Right lung (tissue), 10 donors: ENCODE measurements at places on chromosomes 12 and 14. TPM values are rescaled to one million over a fixed set of nuclear protein-coding genes. Genes with fewer than 3 reads are reported as not detected.

- no peak for DNase-seq
Observed at GRCh38 chr14:24844011-24844410, 205.9 kb downstream of the STXBP6 start.

DNA sequence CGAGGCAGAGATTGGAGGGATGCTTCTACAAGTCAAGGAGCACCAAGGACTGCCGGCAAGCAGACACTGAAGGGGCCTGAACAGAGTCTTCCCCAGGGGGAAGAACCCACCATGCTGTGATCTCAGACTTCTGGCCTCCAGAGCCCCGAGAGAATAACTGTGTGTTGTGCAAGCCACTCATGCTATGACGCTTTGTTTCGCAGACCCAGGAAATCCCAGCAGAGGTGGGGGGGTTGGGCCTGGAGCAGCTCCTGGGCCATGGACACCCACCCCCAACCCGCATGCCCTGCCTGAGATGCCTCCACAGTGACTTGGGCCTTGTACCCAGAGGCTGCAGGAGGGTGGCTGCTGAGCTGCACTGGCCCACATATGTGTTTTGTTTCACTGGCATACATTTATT is 31.2 kb downstream of the ARL6IP4 start:
- no peak for DNase-seq

DNA sequence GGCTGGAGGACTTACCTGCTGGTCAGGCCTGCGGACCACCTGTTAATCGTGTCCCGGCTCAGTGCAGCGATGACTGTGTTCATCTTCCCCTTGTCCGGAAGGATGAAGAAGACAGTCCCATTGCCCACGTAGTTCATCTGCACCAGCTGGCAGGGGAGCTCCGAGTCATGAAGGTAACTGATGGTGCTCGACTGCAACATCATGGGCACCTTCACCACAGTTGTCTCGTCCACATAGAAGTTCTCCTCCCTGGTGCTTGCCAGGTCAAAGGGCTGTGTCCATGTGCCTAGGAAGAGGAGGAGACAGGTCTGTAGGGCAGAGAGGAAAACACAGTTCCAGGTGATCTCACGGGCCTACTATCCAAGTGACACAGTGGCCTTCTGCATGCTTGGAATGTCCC is 13.4 kb downstream of the SERPINA6 start:
- no peak for DNase-seq

GRCh38 chr12:104285740-104286515 is 17.6 kb upstream of the EID3 start:
- DNase-seq = no peak

DNA sequence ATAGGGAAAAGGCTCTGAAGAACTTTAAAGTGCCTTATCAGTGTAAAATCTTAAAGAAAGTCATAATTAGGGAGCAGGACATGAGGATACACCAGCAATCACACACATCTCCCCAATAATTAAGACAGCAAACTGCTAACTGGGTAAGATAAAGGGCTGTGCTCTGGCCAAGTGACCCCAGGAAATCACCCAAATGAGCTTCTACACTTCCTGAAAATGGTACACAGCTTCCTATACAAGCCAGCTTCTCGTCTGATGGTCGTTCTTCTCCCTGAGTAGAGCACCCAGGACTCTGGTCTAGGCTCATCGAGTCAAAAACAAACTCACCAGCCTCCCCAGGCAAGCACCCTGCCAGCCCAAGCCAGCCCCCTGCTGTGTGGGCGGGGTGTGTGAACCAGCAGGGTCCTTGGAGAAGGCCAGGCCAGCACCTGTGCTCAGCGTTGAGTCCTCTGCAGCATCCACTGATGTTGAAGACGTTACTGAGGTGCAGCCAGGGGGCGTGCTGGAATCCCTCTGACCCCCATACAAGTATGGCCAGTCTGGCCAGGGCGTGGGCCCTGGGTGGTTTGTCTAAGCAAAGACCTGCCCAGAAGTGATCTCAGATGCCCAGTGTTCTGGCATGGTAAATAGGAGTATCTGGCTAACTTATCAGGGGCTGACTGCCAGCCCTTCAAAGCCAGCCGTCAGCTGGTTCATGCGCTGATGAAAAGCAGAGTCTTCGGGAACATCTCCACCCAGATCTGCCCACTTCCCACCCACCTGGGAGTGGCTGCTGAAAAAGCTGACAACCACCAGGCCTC is 41.4 kb downstream of the ACTN1 start:
- DNase-seq = no peak

DNA sequence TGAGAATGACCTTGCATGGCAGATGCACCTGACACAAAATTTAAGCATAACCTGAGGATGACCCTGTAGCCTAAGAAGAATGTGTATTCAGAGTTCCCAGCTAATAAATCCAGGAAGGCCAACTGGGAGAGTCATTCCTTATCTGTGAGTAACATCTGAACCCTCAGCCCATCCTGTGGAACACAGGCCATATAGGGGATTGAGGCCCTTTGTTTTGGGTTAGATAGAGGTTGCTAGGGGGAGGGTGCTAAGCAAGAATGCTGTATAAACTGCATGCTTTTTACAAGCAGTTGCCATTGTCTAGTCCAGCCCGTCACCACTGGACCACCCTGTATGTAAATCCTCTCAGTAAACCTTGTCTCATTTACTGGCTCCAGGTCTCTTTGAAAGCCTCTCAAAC is 77.0 kb downstream of the BICD1 start:
- DNase-seq = no peak

- DNase-seq = no peak
Observed at GRCh38 chr14:80587096-80587724, 354.3 kb downstream of the CEP128 start.

DNA sequence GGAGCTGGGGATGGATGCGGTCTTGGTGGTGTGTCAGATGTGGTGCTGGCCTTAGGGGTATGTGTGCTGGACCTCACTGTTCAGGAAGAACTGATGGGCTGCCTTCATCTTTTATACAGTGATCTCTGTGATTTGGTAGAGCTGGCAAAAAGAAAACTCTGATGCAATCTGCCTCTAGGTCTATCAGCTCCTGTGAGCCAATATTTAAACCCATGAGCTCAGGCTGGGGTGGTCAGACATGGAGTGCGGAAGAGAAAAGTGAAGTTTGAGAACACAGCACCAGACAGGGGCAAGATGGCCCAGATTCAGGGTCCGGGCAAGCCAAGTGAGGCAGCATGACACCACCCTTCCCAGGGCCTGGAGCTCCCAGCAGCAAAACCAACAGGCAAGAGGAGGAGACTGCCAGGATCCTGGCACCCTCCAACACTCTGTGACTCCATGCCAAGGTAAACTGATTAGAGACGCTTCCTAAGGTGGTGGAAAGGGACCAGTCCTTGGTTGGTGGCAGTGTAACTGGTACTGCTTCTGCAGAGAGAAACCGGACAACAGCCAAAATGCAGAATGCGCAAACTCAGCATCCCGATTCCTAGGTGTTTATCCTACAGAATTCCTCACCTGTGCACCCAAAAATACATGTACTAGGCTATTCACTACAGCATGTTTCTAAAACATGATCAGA is 82.3 kb downstream of the CHGA start:
- no peak for DNase-seq

- DNase-seq = no peak
Observed at GRCh38 chr14:68264260-68264569, 444.6 kb downstream of the RAD51B start.

DNA sequence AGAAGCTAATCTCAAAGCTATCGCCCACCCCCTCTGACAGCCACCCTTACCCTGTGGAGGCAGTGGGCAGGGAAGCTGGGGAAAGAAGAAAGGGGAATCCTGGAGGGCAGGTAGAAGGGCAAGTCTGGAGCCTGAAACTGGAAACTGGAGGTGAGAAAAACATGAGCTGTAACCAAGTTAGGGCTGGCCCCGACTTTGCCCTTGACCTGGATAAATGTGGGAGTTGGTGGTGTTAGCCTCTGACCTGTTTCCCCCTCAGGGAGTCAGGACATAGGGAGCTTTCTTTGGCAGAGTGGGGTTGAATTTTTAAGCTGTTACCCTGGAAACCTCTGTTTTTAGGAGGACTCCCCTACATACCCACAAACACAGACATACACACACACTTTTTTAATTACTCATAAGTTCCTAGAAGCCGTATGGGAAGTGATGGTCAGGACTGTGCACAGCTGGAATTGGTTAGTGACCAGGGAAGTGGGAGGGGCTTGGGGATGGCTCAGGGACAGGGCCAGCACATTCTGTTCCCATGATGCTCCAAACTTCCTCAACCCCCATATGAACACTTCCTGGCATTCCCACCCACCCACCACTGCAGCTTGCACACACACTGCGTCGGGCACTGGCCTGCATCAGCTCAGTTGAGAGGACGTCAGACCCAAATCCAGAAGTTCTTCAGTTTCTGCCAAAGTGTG is 5.0 kb upstream of the MMP19 start:
- DNase-seq = peak; percentile 86

GRCh38 chr14:73788317-73788598 is 63.4 kb upstream of the PTGR2 start:
- DNase-seq = no peak

- DNase-seq = no peak
Observed at GRCh38 chr14:25753130-25753529, 703.2 kb upstream of the STXBP6 start.

- DNase-seq = no peak
Observed at GRCh38 chr12:10165421-10165820, 6.5 kb downstream of the OLR1 start.

DNA sequence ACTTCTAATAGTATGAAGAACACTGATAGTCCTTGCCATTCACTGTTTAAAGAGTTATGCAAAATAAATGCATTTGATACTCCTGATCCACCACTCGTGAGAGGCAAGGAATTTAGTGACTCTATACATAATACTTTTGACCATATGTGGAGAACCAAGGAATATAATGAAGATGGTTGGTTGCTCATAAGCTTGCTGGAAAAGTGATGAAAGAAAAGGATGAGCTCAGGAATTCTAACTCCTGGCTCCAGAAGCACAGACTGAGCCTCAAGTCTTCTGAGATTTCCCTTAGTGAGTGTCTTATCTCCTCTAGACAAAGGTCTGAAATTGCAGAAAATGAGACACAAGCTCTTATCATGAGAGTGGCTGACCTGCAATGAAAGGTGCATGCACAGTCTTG is 57.1 kb upstream of the KRAS start:
- DNase-seq = no peak

DNA sequence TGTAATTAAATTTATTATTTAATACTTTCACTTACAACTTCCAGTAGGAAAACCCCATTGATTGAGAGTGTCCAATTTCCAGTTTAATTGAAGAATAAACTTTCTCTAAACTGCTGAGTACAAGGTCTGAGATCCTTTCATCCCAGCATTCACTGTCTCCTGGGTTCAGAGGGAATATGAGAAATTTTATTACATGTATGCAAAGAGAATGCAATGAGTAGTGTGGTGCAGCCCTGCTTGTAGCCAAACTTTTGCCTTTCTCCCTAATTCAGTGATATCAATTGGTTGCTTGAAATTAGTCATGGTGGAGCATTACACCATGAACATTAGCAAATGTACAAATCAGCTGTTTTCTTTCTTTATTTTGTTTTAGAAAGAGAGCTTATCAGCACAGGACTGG is 780.6 kb upstream of the MDGA2 start:
- DNase-seq = no peak

GRCh38 chr12:70543444-70543843 is 93.8 kb downstream of the PTPRB start:
- no peak for DNase-seq

DNA sequence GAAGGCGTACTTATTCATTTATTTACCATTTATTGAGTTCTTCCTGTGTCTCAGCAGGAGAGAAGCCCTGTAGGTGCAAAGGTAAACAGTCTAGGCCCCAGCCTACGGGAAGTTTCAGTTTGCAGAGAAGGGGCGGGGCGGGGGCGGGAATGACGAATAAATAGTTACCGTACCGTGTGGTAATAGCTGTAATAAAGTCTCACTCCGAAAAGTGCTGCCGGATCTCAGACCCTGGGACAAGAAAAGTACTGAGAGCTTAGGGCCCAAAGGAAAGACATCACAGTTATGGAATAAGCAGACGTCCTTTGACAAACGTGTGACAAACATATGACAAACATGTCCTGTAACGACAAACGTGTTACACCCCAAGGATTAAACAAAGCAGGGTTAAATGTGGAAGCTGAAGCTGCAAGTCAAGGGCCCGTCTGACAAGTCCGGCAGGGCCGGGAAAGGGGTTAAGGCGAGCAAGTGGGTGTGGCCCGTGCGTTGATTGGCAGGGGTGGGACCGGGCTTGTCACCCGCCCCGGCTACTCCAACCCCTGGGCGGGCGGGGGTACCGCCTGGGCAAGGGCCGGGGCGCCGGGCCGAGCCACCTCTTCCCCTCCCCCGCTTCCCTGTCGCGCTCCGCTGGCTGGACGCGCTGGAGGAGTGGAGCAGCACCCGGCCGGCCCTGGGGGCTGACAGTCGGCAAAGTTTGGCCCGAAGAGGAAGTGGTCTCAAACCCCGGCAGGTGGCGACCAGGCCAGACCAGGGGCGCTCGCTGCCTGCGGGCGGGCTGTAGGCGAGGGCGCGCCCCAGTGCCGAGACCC is at the start of gene LRP10:
TSS of gene LRP10 (plus strand) at position 517 of the 809 bp plus-strand sequence. CDS start 564 bp downstream, outside the sequence.
- DNase-seq = peak; percentile 89

- DNase-seq = no peak
Observed at GRCh38 chr14:99576304-99576703, 27.7 kb downstream of the CCDC85C start.

- no peak for DNase-seq
Observed at GRCh38 chr12:78697817-78698415, 166.7 kb upstream of the SYT1 start.

GRCh38 chr12:68529466-68529865 is 81.2 kb upstream of the RAP1B start:
- no peak for DNase-seq

GRCh38 chr12:124640056-124640455 is 72.6 kb upstream of the NCOR2 start:
- DNase-seq = no peak

DNA sequence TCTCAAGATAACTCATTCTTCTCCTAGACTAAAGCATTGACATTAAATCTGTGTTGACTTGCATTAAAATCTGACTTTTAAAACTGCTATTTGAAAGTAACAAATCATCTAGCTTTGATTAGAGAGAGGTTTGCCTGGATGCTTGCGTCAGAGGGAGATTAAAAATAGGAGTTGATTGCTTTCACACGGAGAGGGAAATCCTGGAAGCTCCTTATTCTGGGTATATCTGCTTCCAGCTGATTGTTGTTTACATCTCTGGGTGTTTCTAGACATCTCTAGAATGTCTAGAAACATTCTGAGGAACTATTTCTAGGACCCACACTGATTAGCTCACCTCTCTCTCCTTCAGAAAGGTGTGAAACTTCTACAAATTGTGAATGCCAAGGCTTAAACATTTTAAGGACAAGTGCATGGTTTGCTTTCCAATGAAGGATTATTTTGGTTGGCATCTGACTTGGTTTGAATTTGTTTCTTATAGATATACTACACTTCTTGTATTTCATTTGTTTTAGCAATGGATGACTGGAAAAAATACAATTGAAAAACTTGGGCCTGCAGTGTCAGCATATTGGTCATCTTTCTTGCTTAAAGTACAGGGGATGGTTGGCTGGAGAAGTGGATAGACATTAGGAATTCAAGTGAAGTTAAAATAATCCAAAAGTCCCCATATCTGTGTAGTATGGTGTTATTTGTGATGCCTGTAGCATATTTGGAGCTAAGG is 2.1 kb downstream of the DIP2B start:
- no peak for DNase-seq

The MLXIP gene
- polyA plus RNA-seq = 55.8 TPM

The ERP27 gene
- 11.3 TPM for polyA plus RNA-seq

The TESPA1 gene
- polyA plus RNA-seq = 1.0 TPM

The CLEC4E gene
- polyA plus RNA-seq = 0.76 TPM

The TEX52 gene
- polyA plus RNA-seq = 2.6 TPM

The DLGAP5 gene
- polyA plus RNA-seq = 20.9 TPM

The CLEC9A gene
- polyA plus RNA-seq = 2.5 TPM

The KSR2 gene
- polyA plus RNA-seq = 0.42 TPM

The RPS6KL1 gene
- 0.76 TPM for polyA plus RNA-seq

The ENDOU gene
- polyA plus RNA-seq = 0.29 TPM

The SYCP3 gene
- polyA plus RNA-seq = 1.3 TPM
